Erythroblast (primary cell): ENCODE measurements at places on chromosomes 1 and 21.

- no peak for DNase-seq
Measured at GRCh38 chr1:49995734-49996133, 28.0 kb downstream of the AGBL4 start.

DNA sequence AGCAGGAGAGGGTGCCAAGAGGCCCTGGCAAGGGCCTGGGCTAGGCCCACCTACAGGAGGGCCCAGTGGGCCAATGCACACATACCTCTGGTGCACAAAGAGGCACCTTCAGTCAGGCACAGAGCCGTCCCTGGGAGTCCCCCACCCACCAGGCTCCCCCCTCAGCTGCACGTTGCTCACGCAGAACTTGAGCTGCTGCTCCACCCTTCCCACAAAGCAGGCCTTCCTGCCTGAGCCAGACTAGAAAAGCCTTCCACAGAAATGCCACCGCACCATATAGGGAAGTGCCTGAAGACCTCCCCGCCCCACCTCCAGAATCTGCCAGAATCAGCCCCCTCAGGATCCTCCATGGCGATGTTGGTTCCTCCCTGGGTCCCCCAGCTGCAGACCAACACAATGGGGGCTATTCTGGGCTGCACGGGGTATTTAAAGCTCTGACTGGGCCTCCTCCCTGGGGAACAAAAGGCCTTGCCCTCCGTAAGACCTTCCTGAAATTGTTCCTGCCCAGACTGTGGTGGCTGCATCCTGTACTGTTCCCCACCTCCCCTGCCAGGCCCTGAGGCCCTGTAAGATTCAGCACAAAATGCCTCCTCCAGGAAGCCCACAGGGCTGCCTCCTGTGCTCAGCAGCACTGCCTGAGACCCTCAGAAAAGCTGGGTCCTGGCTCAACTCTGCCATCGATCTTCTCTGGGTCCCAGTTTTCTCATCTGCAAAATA, 27.2 kb downstream of the HSPG2 start:
- no peak for DNase-seq

DNA sequence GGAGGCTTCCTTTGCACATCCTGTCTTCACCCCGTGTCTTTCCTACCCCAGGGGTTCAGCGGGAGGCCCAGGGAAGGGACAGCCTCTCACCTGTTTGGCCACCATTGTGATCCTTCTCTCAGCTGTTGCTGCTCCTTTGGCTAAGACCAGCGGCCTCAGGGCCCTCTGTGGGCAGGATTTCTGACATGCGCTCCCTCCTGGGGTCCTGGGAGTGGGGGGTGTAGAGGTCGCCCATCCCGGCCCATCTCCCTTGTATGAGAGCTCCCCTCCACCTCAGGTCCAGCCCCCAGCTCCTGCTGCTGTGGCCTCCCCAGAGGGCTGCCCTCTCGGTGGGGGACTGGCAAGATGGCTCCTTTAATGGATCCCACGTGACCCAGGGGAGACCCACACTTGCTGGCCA, 120.5 kb downstream of the PRDM2 start:
- DNase-seq = no peak

- DNase-seq = no peak
Measured at GRCh38 chr1:69403756-69404320, 163.9 kb upstream of the LRRC7 start.

DNA sequence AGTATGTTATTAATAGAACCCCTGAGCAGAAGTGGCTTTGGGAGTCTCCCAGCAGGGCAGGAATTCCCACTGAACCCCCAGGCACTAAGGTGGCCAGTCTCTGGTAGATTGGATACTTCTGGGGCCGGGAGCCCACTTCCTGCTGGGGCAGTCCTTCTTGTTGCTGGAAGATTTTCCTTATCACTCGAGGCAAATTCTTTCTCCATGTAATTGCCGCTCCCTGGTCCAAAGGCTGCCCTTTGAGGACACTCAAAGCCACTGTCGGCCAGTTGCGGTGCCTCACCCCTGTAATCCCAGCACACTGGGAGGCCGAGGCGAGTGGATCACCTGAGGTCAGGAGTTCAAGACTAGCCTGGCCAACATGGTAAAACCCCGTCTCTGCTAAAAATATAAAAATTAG, 22.6 kb upstream of the TNFRSF1B start:
- DNase-seq = no peak

DNA sequence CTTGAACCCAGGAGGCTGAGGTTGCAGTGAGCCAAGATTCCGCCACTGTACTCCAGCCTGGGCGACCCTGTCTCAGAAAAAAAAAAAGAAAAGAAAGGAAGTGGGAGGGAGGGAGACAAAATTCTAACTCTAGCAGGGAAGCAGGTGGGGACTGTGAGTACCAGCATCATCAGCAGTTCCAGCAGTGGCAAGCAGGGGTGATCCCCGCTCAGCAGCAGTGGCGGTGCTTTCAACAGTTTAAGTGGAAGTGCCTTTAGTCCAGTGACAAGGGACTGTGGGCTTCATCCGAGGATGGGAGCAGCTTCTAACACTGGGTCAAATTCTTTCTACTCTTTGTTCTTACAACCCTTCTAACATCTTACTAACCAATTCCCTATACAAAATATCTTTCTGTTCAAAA, 858.1 kb upstream of the ADAMTS5 start:
- no peak for DNase-seq

GRCh38 chr1:29708796-29709703, 472.7 kb downstream of the PTPRU start:
- DNase-seq = no peak

GRCh38 chr1:108560189-108560873, 431 bp downstream of the EEIG2 start:
- DNase-seq = no peak

- DNase-seq = no peak
Measured at GRCh38 chr1:29893806-29894205, 657.5 kb downstream of the PTPRU start.

DNA sequence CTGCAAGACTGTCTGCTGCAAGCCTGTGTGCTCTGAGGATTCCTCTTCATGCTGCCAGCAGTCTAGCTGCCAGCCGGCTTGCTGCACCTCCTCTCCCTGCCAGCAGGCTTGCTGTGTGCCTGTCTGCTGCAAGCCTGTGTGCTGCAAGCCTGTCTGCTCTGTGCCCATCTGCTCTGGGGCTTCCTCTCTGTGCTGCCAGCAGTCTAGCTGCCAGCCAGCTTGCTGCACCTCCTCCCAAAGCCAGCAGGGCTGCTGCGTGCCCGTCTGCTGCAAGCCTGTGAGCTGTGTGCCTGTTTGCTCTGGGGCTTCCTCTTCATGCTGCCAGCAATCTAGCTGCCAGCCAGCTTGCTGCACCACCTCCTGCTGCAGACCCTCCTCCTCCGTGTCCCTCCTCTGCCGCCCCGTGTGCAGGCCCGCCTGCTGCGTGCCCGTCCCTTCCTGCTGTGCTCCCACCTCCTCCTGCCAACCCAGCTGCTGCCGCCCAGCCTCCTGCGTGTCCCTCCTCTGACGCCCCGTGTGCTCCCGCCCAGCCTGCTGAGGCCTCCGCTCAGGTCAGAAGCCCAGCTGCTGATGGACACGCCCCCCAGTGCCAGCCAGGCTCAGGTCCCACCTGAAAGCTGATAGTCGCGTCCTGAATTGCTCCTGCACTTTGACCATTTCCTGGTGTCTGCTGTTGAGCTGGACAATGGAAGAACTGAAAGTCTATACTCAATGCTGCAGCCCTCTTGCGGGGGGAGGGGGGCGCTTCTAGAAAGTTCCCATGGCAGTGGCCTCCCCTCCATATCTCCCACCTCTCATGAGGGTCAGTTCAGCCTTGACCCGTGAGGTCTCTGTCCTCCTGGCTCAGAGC, 1.2 kb downstream of the KRTAP10-4 start:
- no peak for DNase-seq

DNA sequence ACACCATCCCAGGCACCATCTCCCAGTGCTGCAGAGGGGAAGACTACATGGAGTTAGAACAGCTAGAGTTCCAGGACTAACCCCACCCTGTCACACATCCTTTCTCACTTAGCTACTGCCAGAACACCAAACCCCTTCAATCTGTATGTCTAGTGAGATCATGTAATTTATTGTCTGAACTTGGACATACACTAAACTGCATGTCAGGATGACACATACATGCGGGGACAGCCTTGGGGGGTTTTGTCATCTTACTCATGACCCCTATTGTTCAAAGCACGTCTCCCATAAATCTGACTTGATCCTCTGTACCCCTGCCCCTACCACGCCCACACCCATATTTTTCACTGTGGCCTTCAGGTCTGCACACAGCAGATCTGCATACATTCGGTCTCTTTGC, 71.3 kb downstream of the GABPA start:
- DNase-seq = no peak

DNA sequence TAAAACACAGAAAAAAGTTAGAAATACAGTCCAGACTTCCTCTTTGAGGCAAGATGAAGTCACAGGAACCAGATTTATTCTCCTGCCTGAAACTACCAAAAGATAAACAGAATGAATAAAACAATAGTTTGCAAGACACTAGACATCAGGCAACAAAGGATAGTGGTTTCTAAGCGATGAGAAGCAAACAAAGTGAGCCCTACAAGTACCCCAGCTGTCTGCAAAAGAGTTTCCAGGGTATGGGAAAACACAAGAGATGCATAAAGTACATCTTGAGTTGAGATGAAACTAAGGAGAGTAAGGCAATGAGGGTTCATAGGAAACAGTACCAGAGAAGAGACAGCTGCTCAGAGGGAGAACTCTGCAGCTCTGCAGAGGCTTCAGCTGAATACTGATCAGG, 83.3 kb upstream of the COL24A1 start:
- DNase-seq = no peak

- DNase-seq = no peak
Measured at GRCh38 chr1:230292689-230293389, 133.3 kb downstream of the PGBD5 start.

- no peak for DNase-seq
Measured at GRCh38 chr1:55334160-55334559, 119.0 kb upstream of the USP24 start.

DNA sequence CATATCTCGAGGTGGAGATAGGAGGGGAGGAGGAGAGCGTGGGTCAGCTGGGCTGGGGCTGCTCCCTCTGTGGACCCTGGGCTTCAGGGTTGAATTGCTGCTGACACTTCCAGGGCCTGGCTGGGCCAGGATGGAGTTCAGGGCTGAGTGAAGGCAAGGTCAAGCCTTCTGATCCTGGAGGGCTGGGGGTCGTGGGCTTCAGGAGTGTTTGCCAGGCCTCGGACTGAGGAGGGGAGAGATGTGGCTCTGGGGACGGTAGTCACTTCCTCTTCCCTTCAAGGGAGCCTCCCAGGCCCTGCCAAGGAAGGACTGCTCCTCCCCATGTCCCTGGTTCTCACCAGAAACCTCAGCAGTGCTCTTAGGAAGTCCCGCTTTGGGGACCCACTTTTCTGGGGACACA, 12.1 kb upstream of the FAM131C start:
- DNase-seq = no peak

DNA sequence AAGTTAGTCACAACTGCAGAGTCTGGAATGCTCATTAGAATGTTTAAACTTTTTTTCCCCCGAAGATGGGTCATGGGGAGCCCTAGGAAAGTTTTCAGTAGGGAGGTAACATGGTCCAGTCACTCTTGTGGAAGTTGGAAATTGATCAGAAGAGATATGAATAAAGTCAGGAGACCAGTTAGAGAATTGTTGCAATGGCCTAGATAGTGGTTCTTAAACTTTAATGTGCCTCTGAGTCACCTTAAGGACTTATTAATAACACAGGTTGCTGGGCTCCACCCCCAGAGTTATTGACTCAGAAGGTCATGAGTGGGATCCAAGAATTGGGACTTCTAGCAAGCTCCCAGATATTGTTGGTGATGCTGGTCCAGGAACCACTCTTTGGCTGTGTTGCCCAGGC, 3.2 kb upstream of the TFAP2E start:
- no peak for DNase-seq

DNA sequence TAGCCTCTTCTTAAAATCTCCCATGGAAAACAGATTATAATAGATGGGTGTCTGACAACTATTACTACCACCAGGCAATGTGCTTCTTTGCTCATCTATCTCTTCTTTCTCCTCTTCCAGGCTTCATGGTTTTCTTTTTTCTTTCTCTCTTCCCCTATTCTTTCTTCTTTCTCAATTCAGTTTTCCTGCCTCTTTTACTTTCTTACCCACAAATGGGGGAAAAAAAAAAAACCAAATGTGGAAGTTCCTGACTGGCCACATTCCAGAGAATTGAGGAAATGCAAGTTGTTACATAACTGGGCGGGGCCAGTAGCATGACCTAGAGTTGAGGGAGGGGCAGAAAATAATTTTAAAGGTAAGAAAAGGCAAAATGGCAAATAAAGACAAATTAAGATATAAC, 10.9 kb upstream of the SMG7 start:
- DNase-seq = no peak

DNA sequence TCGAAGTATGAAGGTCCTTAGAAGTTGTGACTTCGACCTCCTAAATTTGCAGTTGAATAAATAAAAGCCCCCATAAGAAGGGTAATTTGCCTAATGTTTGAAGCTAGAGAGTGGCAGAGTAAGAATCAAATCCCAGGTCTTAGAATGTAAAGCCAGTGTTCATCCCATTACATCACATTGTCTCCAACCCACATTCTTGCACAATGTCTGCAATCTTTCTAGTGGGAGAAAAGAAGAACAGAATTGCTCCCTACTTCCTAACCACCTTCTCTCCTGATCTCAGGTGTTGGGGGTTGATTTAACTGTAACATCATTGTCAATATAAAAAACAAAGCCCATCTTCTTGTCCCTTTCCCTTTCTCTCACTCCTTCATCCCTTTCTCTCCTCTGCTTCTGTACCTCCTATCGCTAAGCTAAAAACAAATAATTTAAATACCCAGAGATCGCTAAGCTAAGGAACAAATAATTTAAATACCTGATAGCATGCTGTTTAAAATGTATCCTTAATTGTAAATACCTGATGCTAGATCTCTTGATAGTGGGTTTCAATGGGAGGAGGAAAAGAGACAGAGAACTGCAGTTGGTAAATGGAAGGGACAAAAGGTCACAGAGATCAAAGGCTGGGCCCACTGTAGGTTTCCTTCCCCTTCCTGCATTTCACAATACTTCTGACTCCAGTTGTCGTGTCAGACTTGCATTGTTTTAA, 32.1 kb upstream of the CCDC190 start:
- DNase-seq = no peak

DNA sequence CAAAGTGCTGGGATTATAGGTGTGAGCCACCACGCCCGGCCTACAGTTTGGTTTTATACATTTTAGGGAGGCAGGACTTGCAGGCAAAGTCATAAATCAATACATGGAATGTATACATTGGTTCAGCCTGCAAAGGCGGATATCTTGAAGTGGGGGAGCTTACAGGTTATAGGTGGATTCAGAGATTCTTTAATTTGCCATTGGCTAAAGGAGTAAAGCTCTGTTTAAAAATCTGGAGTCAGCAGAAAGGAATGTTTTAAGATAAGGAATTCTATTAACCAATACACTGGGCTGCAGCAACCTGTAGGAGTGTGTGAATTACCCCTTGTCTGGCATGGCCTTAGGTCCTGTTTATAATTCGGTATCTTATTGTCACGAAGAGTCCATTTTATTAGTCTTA, 57.6 kb downstream of the OPTC start:
- no peak for DNase-seq
